Muscle of leg (tissue), 16 donors: ENCODE measurements at places on chromosomes 11 and 22. TPM values are rescaled to one million over a fixed set of nuclear protein-coding genes. Genes with fewer than 3 reads are reported as not detected.

Gene ACRV1
- total RNA-seq, result not detected

Gene FKBP2
- 40.4 TPM for total RNA-seq

Gene OR51B2
- 0.09 TPM for total RNA-seq

DNA sequence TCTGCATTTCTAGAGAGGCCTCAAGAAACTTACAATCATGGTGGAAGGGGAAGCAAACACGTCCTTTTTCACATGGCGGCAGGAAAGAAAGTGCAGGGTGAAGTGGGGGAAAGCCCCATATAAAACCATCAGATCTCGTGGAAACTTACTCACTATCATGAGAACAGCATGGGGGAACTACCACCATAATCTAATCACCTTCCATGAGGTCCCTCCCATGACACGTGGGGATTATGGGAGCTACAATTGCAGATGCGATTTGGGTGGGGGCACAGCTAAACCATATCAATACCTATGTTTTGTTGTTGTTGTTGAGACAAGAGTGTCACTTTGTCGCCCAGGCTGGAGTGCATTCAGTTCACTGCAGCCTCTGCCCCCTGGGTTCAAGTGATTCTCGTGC is 29.9 kb downstream of the SFI1 start:
- no peak for DNase-seq

DNA sequence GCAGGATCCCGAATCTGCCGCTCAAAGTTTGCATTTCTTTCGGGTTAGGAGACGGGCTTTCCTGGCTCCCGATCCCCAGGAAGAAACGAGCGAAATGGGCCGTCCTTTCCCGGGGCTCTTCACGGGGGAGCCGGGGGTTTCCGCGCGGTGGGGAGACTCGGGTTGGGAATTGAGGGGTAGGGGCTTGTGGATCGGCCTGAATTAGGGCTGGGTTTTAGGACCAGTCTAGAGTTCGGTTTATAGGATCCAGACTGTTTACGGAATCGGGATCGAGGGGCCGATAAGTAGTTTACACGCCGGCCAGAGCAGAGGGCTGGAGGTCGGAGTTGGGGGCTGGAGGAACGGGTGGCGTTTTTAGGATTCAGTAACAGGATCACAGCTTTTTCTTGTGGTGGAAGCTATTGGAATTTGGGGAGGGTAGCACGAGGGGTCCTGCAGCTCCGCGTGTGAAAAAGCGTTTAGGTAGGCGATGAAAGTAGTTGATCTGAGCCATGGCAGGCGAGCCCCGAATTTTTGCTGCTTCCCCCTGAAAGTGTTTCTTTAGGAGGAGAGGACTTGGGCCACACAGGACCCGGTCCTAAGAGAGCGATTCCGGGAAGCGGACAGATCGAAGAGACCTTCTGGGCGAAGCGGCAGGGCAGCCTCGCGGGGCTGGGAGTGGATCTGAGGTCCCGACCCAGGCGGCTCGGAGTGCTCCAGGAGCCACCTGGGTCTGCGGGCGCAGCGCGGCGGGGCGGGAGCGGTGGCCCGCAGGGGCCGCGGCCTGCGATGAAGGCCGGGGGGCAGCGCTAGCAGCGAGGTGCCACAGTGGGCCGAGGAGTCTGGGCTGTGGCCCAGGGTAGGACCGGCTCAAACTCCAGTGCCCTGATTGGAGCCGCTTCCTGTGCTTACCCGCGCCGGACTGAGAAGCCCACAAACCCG is 1.6 kb downstream of the PKNOX2 start:
- peak; percentile 43 for DNase-seq

DNA sequence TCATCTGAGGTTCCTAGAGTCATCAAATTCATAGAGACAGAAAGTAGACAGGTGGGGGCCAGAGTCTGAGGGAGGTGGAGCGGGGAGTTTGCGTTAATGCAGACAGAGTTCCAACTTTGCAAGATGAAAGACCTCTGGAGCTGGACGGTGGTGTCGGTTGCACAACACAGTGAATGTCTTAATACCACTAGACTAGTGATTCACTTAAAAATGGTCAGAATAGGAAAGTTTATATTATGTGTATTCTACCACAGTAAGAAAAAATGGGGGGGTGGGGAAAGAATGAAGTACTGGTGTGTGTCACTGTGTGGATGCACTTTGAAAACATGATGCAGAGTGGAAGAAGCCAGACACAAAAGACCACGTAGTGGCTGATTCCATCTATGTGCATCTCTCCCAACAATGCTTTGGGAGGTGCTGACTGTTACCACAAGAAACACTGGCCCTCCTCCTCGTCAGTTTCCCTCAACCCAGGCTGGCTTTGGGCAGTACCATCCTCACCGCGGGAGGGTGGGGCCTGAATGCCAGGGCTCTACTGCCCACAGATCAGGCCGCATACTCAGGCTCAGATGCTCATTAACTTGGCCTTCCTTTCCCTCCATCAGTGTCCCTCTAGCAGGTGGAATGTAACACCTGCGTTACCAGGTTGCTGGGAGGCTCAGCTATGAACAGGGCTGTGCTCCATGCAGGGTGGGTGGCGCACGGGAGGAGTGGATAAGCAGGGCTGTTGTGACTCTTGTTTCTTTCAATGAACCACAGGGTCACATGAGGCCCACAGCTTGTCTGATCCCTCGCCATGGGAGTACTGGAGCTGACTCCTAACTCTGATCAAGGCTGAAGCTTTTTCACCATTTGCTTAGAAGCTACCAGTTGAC is 297.0 kb downstream of the CTTN start:
- DNase-seq, result no peak

DNA sequence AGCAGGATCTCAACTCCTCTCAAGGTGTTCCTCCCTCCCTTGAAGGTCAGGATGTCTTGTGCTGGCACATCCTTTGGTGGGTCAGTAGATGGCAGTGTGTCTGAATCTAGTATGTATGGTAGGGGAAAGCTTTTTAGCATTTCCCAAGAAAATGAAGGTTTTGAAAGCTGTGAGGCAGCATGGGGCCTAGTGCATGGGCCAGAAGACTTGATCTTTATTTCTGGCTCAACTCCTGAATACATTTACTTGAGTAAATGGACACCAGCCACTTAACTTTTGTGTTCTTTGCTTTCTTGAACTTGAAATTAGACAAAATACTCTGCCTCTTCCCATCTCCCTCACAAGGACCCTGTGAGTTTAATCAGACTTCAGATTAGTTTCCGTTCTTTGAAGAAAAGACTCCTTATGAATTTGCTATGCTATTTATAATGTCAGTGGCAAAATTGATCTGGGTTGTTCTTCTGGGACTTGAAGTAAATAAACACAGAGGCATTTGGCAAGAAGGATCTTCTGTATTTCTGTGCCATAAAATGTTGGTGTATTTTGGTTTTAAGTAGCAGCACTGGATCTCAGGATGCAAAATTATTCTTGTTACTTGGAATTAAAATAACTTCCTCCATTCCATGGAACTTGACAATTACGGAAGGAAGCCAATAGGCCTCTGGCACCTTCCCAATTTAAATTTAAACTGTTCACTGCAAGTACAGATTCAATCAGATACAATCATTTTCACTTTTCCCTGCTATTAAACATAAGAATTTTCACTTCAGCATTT is 288.8 kb downstream of the CASP12 start:
- peak; percentile 87 for DNase-seq
